ENCODE measurements at places on chromosomes 11 and 22.

DNA sequence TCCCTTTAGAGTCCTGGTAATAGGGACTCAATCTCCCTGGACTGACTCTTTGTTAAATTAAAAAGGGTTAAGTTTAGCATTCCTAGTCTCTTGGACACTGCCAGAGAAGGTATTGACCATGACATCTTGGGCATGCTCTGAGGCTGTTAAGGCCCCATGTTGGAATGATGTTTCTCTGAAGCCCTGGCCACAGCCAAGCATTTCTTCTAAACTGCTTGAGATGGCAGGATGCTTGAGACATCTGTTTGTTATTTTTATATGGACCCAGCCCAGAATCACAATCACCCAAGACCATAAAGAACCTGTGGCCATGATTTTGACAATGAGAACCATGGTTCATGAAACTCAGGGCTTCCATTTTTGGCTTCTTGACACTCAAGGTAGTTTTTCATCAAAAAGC, 5.5 kb upstream of the ANKK1 start:
- no peak for DNase-seq

DNA sequence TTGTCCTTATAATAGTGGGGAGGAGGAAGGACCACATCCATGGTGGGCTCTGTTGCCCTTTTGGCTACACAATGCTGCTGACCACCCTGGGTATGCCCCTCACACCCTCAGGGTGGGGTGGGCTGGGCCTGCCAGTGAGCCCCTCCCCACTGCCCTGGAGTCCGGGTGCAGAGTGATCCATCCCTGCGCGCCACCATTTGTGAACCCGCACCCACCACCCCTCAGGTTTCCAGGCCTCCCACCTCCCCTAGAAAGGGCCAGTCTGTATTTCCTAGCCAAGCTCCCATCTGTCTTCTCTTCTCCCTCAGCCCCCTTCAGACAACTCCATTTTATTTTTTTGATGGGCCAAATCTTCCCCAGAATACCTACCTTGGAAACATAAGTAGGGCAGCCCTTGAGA, 25.0 kb downstream of the MS4A10 start:
- DNase-seq = no peak

GRCh38 chr11:96107143-96107824, 183.4 kb upstream of the MTMR2 start:
- DNase-seq = no peak

- peak; percentile 66 for DNase-seq
Measured at GRCh38 chr11:13595166-13595565, 73.3 kb upstream of the FAR1 start.

- DNase-seq = no peak
Measured at GRCh38 chr11:34619062-34619516, 1.8 kb upstream of the EHF start.

- DNase-seq = no peak
Measured at GRCh38 chr11:34238966-34239365, 118.8 kb downstream of the ABTB2 start.

Data from HFFc6 (cell line).